Naive thymus-derived CD8-positive, alpha-beta T cell (primary cell): ENCODE measurements at places on chromosomes 16 and 17. TPM values are rescaled to one million over a fixed set of nuclear protein-coding genes. Genes with fewer than 3 reads are reported as not detected.

Gene CTCF
- 51.9 TPM for polyA plus RNA-seq

Gene SLC6A2
- not detected for polyA plus RNA-seq

Gene NLRC3
- polyA plus RNA-seq = 31.9 TPM

Gene ABI3
- polyA plus RNA-seq = 27.7 TPM
